ENCODE measurements at places on chromosomes 4 and X.

DNA sequence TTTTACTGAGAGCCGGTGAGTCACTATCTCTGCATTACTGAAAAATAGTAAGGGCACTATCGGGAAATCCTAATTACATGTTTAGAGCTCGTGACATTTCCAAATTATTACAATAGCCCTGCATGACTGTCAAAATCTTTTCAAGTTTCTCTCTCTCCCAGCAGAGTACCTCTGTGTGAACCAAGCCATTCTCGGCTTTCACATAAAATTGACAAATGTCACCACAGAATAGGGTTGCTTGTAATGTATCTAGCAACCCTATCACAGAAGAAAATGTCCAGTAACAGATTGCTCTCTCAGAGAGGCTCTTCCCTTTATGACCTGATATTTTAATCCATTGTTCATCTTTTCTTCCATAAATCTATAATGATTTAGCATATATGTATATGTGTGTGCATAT lies 144.8 kb upstream of the GNPDA2 start:
- no peak for DNase-seq

DNA sequence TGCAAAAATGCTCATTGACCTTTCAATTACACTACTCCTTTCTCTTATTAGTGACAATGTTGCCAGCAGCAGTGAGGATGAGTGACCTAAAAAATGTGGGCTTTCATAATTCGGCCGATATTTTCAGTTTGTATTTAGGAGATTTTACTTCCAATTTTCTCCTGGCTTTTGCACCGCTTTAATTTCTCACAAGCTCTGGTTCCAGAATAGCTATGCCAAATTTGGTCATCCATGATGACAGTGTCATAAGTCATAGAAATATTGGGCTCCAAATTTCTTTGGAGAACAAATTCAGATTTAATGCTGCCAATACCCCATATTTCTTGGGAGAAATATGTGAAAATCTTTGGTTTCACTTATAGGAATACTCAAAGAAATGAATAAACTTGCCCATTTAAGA lies 187.7 kb upstream of the HCCS start:
- DNase-seq = no peak

- peak; percentile 6 for DNase-seq
Observed at GRCh38 chr4:38856524-38857337, at the start of gene TLR6. Gene TLR6, minus strand, starts transcription at chr4:38856817. Its CDS starts 27,344 bp downstream, at chr4:38829473.

DNA sequence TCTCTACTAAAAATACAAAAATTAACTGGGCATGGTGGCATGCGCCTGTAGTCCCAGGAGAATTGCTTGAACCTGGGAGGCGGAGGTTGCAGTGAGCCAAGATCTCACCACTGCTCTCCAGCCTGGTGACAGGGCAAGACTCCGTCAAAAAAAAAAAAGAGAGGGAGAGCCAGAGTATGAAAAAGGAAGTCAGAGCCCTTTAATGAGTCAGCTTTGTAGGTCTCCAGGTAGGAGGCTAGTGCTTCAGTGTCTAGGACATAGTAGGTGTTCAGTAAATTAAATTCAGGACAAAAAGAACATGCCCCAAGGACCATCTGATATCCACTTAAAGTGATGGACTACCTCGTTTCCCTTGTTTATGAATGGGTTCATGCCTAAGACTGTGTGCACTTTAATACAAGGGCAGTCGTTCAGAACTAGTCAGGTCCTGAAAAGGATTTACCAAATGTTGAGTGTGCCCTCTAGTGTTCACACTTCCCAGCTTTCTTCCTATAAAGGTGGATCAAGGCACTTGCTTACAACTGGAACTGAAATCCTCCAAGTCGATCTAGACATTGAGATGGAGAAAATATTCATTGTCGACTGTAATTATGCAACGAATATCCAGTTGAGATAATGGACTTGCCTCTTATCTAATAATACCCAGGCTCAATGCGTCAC lies 29.0 kb downstream of the F9 start:
- DNase-seq = no peak

DNA sequence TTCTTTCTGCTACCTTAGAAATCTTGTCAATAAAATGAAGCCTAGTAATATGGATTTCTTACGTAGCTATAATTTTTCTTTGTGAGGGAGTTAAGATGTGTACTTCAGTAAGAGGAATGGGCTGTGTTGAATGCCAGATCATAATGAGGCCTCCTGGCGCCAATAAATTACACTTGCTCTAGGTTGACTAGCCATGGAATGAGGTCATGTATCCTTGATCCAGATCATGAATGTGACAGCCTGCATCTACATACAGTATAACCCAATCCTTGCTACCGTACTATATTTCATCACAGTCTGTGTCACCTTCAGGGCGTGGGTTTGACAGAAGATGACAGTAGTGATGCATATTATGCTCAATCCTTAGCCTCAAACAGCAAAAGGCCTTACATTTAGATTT lies 36.2 kb downstream of the NHS start:
- no peak for DNase-seq

- no peak for DNase-seq
Observed at GRCh38 chrX:83509254-83509801, 1.2 kb downstream of the POU3F4 start.

DNA sequence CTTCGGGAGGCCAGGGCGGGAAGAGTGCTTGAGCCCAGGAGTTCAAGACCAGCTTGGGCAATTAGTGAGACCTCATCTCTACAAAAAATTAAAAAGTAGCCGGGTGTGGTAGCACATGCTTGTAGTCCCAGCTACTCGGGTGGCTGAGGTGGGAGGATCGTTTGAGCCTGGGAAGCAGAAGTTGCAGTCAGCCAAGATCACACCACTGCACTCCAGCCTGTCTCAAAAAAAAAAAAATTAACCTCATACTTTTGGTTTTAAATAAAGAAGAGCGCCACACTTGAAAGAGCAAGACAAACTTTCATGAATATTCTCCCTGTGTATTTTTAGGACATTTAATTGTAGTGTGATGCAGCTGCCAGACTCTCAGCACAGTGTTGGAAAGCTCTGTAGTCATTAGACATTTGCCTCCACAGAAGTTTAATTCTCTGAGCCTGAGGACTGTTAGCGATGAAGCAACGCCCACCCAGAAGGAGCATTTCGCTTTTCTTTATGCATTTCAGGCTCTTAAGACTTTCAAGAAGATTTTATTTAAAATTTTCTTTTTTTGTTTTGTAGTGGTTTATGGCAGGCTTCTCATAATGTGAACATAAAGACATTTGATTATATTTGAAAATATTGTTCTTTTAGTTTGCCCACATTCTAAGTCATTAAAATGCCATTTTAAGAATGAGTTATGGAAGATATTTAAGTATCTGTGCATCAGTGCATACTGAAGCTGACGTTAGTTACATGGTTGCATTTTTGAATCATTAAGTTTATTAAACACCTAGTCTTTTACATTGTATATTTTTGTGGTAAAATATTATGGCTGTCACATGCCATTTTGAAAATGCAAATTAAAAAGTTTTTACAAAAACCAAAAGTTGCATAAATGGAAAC lies 45.8 kb downstream of the DCLK2 start:
- DNase-seq = no peak

DNA sequence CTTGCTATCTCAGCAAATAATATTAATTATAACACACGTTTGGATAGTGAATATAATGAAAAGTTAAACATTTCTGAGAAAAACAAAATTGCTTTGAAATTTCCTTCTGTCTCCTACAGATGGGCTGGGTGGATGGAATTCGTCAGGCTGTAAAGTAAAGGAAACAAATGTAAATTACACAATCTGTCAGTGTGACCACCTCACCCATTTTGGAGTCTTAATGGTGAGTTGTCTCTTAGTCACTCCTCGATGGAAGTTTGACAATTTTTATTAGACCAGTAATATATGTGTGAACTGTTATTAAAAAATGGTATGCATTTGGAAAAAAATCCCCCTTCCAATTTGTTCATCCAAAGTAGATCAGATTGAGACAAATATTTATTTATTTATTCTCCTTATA lies 92.5 kb upstream of the BRS3 start:
- DNase-seq = no peak

GRCh38 chr4:165217325-165217724 lies 10.0 kb downstream of the KLHL2 start:
- no peak for DNase-seq

DNA sequence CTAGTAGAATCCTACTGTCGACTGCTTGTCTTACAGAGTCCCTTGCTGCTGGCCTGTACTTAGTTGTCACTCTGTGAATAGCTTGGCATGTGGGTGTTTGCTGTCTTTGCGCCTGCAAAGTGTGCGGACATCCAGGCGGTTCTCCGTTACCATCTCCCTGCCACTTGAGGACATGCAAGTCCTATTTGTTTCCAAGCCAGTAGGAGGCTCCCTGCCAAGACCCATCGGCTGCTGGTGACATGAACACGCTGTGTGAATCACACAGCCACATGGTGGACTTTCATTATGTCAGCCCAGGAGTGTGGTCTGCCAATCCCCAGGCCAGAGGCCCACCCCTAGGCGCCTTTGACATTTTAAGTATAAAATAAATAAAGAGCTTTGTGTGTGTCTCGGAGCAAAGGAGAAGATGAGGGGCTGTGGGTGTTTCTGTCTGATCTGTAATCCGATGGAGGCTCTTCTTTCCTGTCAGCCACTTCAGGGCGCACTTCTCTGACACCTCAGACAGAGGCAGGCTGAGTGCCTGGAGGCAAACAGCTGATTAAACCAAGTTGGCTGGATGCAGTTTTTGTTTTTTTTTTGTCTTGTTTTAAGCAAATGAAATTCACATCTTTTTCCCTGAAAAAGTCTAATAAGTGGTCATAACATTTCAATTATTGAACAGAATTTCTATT lies 51.5 kb downstream of the ALPK1 start:
- DNase-seq = peak; percentile 1

GRCh38 chr4:104429150-104429741 lies 65.4 kb downstream of the CXXC4 start:
- no peak for DNase-seq

- DNase-seq = no peak
Observed at GRCh38 chr4:26905172-26905571, 44.5 kb downstream of the STIM2 start.

DNA sequence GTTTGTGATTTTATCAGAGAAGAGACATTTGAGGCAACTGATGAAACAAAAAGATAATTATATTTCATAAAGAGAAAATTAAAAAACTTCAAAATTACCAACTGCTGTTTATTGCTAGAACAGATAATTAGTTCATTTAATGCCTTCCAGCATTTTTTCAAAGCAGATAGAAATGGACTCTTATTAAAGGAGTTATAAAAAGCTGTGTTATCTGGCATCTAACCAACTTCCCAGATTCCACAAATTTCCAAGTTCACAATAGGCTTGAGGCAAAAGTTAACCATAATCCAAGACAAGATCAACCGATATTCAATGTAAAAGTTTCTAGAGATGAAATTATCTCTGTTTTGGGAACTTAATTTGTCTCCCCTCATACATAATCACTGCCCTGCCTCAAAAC lies 152.4 kb downstream of the TSPAN5 start:
- no peak for DNase-seq

- DNase-seq = no peak
Observed at GRCh38 chrX:50697691-50698090, 116.3 kb downstream of the SHROOM4 start.

DNA sequence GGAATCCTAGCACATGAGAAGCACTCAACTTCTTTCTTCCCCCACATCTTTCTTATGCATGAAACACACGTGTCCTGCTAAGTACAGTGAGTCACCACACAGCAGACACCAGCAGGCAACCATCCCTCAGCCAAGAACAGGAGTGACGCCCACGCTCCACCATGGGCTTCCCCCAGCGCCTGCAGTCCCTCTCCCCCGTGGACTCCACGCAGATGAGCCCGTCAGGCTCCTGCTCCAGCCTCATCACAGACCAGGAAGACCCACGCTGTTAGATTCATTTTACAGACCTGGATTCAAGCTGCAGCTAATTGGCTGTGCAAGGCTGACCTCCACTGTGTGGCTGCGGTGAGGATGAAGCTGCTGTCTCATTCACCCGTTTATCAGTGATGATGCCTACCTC lies 16.7 kb downstream of the HMX1 start:
- no peak for DNase-seq

GRCh38 chr4:38785041-38785790 lies 2.4 kb upstream of the TLR10 start:
- no peak for DNase-seq

GRCh38 chrX:22300130-22300529 lies 27.4 kb downstream of the CBLL2 start:
- DNase-seq = no peak

GRCh38 chr4:15444276-15444675 lies 16.4 kb downstream of the C1QTNF7 start:
- no peak for DNase-seq

GRCh38 chrX:109040057-109040456 lies 303.7 kb upstream of the IRS4 start:
- no peak for DNase-seq

Measured in amniotic stem cell (primary cell).